ENCODE measurements at places on chromosomes 5 and 9.

DNA sequence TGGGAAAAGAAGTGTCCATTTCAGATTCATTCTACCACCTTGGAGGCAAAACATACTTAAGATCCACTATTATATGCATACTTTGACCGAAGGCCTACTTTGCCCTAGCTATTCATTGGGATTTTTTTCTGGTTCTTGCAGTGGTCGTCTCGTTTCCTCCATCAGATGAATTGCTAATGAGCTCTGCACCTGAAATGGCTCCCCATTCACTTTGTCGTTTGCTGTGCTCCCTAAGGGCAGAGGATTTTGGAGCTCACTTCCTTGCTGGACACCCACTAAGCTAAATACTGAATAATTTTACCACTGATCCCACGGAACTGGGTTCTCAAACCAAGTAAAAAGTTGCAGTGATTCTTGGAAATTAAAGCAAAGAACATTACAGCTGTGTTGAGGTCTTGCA lies 1.9 kb downstream of the KDM3B start:
- no peak for DNase-seq

GRCh38 chr5:96033116-96033515 lies 71.5 kb upstream of the ELL2 start:
- no peak for DNase-seq

GRCh38 chr9:78031893-78032729 lies 500 bp upstream of the GNAQ start:
- DNase-seq, result peak; percentile 58

GRCh38 chr9:117826837-117827236 lies 122.6 kb downstream of the TLR4 start:
- no peak for DNase-seq

- DNase-seq, result no peak
Observed at GRCh38 chr9:132698989-132699388, 28.7 kb downstream of the GTF3C4 start.

DNA sequence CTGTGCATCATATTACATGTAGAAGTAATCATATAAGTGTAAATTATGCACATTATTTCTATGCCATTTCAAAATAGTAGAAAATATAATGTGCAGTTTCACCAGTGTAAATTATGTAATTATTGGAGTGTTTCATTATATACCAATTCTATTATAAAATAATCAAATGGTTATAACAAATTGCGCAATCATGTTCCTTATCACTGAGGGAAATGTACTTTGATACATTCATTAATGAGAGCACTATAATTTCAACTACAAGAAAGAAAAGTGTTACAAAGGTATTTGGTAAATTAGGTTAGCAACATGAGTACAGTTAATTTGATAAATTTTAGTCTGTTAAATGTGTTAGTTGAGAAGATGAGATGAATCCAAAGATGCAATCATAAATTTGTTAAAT lies 421.5 kb upstream of the CDH10 start:
- DNase-seq, result no peak

- DNase-seq, result no peak
Observed at GRCh38 chr5:123098767-123099513, 9.9 kb downstream of the PRDM6 start.

- DNase-seq, result no peak
Observed at GRCh38 chr5:141674747-141675146, 7.3 kb downstream of the ARAP3 start.

- DNase-seq, result no peak
Observed at GRCh38 chr9:137048655-137049543, 2.9 kb upstream of the NPDC1 start.

- no peak for DNase-seq
Observed at GRCh38 chr5:68557162-68557936, 341.8 kb downstream of the PIK3R1 start.

DNA sequence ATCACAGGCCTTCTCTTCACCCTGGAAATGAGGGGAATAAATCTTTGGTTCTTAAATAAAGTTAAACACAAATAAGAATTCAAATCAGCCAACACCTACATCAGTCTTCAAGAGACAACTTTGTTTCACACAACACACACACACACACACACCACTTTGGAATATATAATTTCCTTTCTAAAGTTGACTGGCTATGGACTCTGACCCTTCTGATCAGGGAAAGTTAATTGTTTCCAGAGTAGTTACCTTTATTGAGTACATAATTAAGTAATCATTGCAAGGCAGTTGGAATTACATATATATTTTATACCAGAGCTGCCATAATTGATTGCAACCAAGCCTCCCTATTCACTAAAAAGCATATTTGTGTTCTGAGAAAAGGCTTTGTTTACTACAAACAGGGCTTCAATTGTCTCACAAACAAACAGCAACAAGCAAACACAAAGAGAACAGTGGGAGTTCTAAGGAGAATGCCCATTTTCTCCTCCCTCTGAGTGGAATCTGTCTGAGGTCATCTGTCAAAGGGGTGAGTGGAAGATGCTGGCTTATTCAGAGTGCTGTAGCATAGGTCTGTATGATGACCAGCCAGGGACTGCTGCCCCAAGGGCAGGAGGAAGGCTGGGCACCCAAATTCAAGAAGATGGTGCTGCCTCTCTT lies 136.6 kb downstream of the SEMA6A start:
- no peak for DNase-seq

DNA sequence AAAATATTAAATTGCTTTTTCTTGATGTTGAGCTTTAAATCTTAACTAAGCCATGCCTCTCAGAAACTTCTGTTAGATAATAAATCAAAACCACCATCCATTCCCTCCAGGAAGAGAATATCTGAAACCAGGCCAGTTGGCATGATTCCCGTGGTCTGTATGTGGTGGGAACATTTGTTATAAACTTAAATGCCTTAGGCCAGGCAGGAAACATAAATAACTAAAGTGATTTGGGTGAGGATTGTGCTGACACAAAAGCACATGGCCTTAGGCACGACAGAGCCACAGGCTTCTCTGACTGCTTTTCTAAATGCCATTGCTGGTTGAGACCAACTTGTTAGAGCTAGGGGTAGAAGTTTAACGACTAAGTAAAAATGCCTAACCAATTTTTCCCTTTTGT lies 255.9 kb downstream of the GABRG2 start:
- no peak for DNase-seq

DNA sequence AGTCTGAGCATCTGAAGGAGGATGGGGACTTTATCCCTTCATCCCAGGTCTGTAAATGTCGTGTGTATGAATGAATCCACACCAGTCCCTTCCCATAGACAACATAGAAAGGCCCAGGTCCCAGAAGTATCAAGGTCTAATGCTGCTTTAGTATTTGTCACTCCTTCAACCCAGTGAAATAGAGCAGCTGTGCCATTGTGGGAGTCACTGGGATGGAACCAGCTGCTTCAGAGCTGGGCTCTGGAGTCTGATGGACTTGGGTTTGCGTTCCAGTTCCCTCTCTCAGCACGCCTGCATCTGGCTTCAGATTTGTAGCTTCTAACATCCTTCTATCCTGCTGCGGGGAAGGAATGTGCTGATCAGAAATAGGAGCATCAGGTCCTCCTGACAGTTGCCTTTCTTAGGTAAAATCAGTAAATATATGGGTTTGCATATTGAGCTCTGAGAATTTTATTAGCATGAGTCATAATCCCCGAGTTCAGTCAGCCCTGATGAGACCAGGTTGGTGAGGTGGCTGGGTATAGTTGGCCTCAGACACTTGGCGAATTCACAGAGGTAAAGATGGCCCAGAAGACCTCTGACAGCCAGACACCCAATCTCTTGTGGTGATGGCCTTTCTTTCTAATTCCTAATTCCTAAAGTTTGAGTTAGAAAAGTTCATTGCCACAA lies 10.1 kb downstream of the ACO1 start:
- DNase-seq, result no peak

GRCh38 chr5:140005145-140005591 lies 37.9 kb downstream of the NRG2 start:
- DNase-seq, result no peak

DNA sequence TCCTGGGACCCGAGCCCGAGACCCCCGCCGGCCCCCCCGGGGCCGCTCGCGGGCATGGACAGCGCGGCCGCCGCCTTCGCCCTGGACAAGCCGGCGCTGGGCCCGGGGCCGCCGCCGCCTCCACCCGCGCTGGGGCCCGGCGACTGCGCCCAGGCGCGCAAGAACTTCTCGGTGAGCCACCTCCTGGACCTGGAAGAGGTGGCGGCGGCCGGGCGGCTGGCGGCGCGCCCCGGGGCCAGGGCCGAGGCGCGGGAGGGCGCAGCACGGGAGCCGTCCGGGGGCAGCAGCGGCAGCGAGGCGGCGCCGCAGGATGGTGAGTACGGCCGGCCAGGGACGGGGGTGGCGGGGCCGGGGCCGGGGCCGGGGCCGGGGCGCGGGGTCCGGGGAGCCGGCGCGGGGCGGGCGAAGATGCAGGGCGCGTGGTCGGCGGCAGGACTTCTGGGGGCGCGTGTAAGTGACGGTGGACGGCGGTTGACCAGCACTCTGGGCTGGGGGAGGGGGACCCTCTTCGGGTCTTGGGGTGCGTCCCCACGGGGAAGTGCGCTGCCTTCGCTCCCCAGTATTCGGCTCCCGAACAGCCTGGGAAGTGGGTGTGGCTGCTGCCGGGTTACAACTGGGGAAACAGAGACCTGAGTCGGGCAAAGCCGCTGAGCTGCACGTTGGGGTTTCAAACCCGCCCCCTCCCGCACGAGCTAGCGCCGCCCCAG lies 520 bp downstream of the PRRX2 start:
- DNase-seq, result peak; percentile 29

DNA sequence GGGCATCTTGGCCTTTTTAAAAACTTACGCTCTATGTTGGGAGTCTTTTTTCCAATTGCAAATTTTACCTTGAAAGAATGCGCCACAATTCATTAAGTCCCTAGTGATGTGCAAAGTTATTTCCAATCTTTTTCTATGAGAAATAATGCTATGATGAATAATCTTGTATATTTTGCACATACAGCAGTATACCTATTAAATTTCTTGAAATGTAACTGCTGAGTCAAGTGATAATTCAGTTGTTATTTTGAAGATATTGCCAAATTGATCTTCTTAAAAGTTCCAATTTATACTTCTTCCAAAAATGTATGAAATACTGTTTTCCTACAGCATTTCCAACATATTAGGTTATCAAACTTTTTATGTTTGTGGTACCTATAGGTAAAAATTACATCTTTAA lies 92.8 kb upstream of the PPP2R2B start:
- DNase-seq, result no peak

- DNase-seq, result no peak
Observed at GRCh38 chr5:39439582-39440162, 14.9 kb upstream of the DAB2 start.

GRCh38 chr9:134955801-134956200 lies 38.1 kb upstream of the FCN1 start:
- DNase-seq, result no peak

DNA sequence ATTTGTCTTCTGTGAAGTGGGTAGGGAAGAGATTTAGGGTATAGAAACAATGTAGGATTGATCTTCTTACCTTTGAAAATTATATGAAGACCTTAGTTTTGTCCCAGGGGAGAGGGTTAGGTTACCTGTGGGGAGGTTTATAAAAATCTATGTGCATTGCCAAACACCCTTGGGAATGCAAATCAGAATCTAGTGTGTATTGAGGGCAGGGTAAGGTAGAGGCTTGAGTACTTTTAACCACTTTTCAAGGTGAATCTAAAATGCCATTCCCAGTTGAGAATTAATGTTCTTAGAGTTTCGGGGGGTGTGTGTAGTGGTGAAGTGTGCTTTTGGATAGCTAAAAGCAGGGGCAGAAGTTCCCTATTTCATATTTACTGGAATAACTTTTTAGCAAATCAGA lies 288.4 kb downstream of the CD180 start:
- DNase-seq, result no peak

DNA sequence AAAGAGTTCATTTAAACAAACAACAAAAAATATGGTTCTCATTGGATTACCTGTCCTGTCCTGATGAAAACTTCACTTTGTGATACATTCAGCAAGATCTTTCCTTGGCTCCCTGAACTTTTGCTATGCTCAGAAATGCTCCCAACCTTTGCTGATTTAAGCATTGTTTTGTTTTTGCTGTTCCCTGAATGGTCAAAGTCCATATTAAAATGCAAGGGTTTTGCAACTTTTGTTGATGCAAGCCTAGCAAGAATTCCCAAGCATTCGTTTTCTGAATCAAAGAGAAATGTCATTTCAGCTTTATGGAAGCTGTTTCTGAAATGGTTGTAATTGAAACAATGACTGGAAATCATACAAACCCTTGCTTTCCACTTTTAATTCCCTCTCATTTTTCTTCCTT lies 3.1 kb upstream of the SFXN1 start:
- no peak for DNase-seq

DNA sequence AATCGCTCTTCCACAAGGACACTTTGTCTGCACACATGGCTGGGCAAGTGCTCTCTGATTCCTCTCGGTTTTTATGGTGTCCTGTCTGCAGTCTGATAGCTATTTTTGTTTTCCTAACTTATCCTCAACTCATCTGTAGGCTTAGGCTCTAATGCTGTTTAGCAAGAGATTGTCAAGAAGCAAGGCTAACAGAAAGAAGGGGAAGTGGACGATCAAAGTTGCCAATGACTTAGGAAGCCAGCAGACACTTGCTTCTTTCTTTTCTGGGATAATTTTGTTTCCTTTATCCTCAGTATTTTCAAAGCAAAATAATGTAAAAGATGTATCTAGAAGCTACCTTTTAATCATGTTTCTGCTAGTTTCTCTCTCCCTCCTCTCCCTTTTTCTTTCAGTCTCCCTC lies 130.7 kb downstream of the PRKACG start:
- DNase-seq, result no peak

- DNase-seq, result no peak
Observed at GRCh38 chr9:112939418-112939817, 48.7 kb upstream of the SLC46A2 start.

DNA sequence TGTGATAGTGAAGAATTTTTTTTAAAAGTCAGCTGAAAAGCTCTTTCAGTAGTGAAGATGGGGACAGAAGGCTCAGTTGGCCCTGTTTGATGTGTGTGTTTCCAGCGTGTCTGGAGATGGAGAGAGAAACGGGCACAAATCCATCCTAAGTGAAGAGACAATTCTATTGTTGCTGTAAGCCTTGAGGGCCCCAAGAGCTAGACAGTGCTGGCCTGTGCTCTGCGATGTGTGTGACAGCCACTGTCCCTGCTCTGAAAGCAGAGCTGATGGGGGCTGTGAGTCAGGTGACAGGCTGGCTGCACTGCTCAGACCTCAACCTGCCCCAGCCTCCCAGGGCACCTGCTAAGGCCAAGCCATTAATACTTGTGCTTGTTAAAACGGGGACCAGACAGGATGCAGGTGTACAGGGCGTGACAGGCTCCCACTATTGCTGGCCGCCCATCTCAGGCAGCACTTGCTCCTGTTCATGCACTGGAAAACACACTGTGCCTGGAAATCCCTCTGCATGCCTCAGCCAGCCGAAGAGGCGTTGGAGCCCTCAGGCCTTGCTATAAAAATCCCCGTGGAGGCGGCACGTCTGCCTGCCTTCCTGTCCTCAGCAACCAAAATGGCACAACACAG lies 44.6 kb upstream of the SEMA4D start:
- no peak for DNase-seq

GRCh38 chr5:124865603-124866354 lies 119.3 kb upstream of the ZNF608 start:
- no peak for DNase-seq

Measured in activated T-cell treated with anti-CD3 and anti-CD28 coated beads, Interleukin-2, amount 50 U/mL, for 1 hour (primary cell).